ENCODE measurements at places on chromosomes 3 and 15.

- no peak for DNase-seq
Measured at GRCh38 chr3:120645083-120645845, 36.8 kb downstream of the HGD start.

DNA sequence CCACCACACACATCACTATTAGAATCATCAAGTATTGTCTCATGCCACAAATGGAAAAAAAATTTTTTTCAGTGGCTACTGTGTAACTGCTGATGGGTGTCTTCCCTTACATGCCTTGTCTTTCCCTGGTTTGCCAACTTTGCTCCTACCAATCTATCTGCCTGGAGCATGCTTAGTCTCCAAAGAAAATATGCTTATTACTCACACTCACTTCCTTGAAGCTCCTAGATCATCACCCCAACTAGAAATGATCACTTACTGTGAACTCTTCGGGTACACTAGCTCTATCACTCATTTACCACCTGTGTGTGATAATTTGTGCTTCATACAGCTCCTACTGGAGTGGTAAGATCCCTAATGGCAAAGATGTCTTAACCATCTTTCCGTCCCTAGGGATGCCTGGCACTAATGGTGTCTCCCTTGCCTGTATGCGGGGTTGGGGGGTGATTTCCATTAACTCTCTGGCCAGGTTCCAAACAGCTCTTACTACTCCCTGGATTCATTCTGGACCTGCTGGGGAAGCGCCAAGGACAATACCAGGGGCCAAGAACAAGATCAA, 799 bp downstream of the VPS33B start:
- no peak for DNase-seq

DNA sequence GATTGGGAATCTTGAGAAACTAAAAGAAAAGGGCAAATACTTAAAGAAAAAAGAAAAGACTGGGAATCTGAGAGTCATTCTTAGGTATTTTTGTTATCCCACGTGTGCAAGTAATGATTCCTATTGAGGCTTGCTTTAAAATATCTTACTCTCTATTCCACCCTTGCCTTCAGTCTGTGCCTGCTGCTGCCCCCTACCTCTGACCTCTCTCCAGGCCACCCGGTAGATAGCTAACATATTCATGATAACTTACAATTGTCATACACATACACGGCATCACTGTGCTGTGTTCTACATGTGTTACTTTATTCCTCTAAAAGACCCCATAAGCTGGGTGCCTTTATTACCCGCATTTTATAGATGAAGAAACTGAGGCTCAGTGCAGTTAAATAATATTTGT, 27.8 kb upstream of the ATP13A3 start:
- no peak for DNase-seq

GRCh38 chr15:69595009-69595791, 142.6 kb downstream of the RPLP1 start:
- DNase-seq: no peak

DNA sequence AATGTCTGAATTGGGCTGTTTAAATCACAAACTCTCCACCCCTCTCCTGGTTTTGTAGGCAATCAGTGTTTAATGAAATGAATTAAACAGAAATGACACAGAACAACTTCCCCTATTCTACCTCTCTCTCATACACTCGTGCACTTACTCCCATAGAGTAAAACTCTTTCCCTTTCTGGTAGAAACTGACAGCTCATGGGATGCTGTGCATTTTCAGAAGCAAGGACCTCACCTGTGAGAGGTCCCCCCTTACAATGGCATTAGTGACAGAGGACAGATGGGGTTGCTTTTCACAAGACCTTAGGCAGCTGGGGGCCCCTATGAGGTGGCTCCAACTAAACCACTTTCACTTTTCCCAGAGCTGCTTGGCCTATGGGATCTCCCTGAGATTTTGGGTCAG, 31.9 kb downstream of the PARP16 start:
- DNase-seq: no peak

DNA sequence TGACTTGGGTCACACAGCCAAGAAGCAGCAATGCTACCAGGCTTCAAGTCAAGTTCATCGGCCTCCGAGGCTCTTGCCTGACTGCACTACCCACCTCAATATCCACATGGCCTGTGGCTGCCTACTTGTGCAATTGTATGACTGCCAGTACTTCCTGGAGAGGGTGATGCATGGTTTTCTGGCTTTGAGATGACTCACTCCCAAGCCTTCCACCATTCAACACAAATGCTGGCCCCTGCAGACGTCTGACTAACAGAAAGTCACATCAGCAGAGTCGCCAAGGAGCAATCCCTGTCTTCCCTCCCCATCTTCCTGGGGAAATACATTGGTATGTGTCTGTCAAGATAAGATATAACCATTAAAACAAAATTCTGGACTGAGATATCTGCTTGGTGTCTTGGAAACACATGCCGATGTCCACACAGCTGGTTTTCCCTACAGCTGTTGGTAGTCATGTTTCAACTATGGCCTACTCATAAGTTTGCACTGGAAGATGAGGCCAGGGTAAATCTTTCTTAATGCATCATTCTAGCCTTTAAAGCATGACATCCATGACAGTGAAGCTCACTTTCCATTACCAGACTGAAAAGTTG, 79.6 kb upstream of the SPATA12 start:
- peak; percentile 76 for DNase-seq

- DNase-seq: no peak
Measured at GRCh38 chr3:71949442-71949841, 164.5 kb upstream of the PROK2 start.

DNA sequence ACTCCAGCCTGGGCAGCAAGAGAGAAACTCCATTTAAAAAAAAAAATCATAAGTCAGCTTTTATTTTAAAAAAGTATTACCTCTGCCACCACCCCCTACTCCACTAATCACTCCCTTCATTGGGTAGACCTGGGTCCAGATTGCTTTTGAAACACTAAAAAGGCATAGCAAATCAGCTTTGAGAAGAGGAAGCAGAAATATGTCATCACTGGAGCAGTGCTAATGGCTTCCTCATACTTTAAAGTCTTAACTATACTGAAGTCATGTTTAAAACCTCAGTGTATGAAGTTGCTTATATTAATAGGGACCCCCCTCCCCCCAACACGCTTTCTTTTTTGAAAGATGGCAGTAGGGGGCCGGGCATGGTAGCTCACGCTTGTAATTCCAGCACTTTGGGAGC, 1.0 kb upstream of the HTR3D start:
- DNase-seq: no peak

GRCh38 chr15:49239105-49239504, 69.1 kb downstream of the GALK2 start:
- no peak for DNase-seq

DNA sequence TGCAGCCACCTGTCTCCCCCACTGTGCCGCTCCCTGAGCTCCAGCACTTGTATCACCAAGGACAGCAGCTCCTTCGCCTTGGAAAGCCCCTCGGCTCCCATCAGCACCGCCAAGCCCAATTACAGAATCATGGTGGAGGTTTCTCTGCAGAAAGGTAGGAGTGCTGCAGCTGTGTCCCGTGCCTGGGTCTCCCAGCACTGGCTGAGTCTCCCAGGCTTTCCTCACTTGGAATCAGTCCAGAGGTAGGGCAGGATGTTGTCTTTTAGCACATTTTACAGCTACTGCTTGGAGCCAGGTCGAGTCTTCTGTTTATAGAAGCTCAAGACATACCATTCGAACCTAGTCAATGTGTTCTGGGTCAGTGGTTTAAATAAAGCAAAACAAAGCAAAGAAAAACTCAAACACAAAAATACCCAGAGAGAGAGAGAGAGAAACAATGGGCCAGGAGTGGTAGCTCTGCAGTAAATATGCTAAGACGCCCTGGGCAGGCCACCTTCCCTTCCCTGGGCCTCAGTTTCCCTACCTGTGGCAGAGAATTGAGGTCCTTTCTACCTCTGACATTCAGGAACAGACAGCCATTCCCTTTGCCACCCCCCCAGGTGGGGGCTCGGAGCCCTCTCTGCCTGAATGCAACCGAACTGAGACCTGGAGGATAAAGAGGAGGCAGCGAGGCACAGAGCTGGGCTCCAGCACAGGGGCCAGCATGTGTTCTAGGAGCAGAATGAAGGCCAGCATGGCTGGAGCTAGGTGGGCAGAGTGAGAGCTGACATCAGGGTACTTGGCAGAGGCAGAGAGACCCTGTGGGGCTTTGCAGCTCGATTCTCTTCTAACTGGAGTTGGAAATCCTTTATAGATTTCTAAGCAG, 44.1 kb downstream of the STARD5 start:
- DNase-seq: no peak

DNA sequence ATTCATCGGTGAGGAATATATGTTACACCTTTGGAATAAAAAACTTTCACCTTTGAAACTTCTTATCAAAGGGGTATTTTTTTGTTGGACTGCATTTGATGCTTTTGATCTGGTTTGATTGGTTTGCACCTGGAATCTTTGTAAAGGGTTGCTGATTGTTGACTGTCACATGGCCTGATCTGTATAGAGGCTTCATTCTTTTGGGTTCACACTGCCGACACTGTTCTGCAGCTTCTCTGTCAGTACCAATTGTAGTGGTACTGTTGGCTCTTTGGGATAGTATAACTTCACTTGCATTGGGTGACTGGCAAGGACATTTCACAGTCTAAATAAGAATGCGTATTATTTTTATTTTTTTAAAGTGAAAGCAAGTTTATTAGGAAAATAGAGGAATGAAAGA, 155.7 kb downstream of the DOCK3 start:
- no peak for DNase-seq

DNA sequence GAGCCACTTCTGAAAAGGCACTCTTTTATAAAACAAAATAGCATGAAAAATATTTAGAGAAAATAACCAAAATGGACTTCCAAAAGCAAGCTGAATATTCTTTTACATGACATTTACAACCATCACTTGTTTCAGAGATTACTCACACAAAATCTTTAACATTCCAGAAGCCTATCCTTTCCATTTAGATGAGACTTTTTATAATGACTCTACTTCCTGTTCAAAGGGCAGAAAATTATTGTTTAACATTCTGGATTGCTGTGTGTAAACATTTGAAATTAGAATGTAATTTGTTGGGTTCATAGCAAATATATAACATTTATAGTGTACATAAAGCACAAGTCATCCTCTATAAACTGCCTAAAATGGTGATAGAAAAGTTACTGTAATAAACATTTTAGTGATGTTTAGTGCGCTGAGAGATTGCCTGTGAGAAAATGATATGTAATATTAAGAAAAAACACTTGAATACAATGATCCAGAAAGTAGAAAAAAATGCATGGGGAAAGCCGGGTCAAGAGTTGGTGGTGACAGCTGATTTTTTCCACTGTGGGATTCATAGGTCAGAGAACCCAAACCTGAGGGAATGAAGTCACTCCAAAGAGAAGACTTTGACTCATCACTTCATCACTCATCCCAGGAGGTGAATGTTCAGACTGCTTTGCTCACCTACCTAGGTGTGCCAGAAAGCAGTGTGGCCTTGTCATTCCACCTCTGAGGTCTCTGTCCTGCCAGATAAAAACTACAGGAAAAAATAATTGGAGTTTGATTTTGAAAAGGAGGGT, 305.8 kb downstream of the ARPP21 start:
- DNase-seq: no peak

GRCh38 chr15:79089890-79090486, 592 bp downstream of the RASGRF1 start:
- DNase-seq: no peak

DNA sequence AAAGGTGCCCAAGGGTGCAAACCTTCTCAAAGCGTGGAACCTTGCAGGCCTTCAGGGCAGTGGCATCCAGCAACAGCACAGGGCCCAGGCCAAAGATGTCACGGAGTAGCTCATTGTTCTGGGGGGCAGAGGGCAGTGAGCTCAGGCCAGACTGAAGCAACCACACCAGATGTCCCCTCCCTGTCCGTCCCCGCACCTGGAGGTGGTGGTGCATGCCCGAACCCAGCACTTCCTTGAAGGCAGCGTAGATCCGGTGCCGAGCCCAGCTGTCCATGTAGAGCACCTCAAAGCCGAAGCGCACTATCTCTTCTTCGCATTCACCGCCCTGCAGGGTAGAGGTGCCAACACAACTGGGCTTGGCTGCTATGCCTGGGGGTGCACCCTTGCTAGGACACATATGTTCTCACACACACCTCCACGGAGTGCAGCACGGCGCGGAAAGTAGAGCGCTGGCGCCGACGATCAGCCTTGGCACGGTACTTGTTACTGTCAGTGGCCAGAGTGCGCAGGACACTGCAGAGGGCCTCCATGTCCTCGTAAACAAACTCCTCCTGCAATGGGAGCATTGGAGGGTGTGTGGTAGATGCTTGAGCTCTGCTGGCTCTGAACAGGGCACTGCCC, 3.7 kb downstream of the IFRD2 start:
- no peak for DNase-seq

- DNase-seq: no peak
Measured at GRCh38 chr15:57138349-57138788, 219.9 kb downstream of the TCF12 start.

DNA sequence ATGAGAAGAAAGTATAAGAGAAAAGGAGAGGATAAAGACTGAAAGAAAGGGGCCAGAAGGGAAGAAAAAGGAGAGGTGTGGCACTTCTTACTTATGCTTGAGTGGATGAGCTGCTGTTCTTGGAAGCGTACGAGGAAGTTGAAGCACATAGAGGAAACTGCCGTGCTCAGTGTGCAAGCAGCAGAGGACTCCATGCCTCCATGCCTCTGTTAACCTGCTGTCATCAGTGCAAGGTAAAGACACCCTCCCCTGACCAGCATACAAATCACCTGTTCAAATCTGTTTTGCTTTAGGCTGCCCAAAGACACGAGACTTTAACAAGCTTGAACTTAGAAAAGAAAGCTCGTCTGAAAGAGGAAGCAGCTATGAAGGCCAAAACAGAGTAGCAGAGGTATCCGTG, 6.4 kb downstream of the WDR5B start:
- DNase-seq: no peak

GRCh38 chr3:177729956-177730681, 532.8 kb upstream of the TBL1XR1 start:
- no peak for DNase-seq

- DNase-seq: no peak
Measured at GRCh38 chr15:89221543-89221942, at the start of gene RLBP1. Gene RLBP1, minus strand, starts transcription at chr15:89221579. Its CDS starts 2,604 bp downstream, at chr15:89218975.

DNA sequence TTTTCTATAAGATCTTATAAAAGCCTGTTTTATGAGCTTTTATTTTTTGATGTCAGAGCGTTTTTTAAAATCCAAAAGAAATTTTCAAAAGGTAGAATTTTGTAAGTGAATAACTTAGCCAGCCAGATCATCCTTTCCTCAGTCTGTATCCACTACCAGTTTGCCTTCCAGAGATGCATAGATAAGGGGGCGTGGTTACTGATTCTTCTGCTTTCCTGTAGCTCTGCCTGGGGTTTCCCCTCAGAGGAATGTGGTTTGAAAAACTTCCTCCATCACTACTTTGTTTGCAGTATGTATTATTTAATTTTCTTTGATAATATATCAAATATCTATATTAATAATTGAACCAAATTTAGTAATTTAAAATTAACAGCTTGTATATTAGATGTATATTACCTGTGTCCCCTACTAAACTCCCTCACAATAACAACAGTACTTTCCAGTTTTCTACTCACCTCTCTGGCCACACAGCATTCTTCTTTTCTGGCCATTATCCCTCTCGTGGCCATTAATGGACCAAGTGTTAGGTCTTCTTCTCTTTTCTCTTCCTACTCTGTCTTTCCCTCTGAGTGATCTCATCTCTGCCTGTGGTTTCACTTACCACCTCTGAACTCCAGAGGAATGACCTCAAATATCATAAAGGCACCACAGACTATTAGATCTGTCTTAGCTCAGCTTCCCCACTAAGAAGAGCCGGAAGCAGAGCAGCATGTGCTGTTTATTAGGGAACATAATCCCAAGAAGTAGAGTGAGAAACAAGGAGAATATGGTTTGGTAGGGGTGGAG, 239.7 kb downstream of the UBE2E2 start:
- no peak for DNase-seq

- no peak for DNase-seq
Measured at GRCh38 chr15:28116521-28117431, 17.7 kb upstream of the OCA2 start.

GRCh38 chr3:131733086-131733841, 230.5 kb upstream of the MRPL3 start:
- no peak for DNase-seq
